Ovary (tissue), 10 donors: ENCODE measurements at places on chromosomes 3 and 15. TPM values are rescaled to one million over a fixed set of nuclear protein-coding genes. Genes with fewer than 3 reads are reported as not detected.

DNA sequence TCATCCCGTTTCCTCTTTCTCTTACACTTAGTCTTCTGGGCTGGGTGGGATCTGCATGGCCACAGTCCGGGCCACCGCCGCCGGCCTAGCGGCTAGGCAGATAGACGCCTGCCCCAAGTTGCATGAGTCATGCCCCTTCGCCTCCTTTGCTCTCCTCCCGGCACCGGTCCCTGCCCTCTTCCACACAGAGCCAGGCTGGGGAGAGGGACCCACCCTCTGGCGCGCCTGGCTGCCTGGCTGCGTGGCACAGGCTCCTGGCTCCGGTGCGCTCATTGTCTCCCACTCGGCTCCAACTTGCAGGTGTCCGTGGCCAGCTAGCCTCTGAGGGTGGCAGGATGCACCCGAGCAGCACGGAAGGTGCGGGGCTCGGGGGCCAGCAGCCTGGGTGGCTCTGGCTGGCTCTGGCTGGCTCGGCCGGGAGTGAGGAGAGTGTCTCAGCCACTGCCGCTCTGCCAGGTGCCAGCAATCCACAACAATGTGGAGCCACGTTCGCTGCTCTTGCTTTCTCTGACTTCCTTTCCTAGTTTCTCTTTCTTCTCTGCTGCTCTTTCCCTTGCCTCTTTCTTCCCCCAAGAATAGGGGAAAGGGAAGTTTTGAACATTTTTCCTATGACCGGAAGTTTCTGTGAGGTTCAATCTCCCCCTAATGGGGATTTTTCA lies 22.4 kb upstream of the MTHFS start:
- no peak for DNase-seq

- no peak for DNase-seq
These were observed 160.5 kb upstream of the CHRNA7 start for GRCh38 chr15:31869686-31870307.

DNA sequence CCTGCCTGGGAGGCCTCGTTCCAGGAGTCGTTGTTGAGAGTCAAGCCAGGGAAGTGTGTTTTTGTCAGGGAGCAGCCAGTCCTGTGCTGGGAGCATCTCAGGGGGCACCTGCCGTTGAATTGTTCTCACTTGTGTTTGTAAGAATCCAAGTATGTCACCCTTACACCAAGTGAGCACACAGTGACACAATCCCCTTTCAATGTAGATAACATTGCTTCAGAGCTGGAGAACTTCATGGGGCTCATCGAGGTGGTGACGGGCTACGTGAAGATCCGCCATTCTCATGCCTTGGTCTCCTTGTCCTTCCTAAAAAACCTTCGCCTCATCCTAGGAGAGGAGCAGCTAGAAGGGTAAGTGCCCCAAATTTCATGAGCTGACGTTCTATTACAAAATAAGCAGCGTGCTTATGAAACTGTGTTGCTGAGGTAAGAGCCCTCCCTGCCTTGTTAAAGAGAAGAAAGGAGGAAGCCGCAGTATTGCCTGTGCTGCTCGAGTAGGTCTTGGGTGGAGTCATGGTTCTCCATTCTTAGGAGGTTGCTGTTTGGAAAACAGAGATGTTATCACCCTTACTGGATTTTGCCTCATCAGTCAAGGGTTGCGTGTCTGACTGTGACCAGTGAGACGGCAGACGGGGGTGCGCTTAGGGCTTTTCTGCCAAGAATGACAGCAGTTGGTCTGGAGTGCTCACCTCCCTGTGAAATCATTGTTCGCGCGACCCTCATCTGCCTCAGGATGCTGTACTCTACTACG lies 108.1 kb downstream of the PGPEP1L start:
- DNase-seq = no peak

DNA sequence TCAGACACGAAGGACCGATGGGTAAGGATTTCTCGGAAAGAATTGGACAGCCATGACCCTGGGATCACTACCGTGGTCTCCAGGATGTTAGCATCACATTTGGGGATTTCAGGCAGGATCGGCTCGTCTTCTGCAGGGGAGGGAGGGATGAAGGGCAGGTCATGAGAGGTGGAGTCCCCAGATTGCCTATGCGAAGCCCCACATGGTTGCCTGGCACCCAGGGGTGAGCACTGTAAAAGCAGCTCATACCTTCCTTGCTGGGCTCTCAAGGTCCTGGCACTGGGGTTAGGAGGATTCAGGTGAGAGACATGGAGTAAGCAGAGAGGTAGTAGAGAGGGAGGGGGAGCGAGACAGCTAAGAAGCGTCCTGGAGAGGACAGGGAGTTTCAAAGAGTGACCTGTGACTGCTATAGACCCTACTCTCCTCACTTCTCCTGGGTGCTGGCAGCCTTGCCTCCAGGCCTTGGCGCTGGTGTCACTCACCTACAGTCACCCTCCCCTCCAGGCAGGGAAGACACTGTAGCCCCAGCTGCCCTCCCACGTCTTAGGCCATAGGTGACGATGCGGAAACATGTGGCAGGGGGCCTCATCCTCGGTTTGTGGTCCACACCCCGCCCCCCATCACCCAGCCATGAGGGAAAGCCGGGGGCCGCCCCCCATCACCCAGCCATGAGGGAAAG lies 15.0 kb upstream of the EHD4 start:
- DNase-seq = no peak

DNA sequence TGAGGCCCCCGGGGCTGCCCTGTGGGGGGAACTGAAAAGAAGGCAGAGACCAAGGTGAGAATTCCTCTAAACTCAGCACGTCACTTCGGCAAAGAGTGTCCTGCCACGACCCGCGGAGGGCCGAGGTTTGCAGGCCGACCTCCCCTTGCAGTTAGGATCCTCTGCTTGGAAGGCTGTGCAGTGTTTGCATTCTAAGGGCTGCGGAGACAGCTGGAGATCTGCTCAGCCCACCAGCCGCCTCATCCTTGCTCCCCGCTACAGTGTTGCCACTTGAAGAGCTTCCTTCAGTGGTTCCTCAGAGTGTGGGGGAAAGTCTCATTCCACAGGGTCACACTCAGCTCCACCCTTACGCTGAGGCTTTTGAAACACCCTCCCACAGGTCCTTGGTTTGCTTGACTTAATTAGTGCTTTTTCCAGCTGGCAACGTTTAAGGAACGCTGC lies 10.8 kb downstream of the SLC51A start:
- no peak for DNase-seq

DNA sequence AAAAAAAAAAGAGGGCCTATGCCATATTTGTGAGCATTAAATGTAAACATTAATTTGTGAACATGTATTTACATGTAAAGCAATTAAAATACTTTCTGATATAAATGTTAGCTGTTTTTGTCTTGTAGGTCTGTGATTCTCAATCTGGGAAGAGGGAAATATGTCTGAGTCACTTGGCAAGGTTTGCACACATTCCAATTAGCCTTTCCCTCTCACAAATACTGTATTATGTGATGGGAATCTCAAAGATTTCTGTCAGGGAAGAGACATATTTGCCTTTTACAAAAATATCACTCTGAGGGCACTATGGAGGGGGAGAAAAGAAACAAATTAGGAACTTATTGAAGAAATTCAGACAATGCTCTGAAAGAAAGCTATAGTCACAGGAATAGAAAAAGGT lies 483.6 kb downstream of the GBE1 start:
- no peak for DNase-seq

DNA sequence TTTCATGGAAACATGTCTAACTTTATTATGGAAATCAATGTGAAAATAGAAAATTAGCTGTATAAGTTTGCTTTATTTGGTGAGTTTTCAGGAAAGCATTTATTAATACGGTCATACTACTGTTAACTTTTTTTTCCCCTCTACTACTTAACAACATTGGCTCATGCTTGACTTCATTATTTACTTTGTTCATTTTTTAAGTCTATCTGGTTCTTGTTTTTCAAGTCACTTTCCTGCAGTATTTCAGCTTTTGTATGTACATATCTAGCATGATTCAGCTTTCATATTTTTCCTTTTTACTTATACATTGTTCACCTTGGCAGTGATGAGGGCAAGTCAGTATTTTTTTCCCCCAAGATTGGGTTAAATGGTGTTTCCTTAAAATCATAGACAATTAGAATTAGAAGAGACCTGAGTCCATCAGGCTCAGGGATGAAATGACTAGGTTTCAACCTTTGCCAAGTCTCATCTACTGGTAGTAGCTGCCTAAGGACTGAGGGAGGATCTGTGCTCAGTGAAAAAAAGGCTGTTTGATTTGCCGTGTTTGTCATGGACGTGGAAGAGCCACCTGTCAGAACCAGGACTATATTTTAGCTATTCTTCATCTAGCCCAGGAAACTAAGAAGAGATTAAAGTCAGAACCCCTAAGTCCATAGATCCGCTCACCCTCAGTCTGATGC lies 15.4 kb downstream of the TMOD3 start:
- no peak for DNase-seq

DNA sequence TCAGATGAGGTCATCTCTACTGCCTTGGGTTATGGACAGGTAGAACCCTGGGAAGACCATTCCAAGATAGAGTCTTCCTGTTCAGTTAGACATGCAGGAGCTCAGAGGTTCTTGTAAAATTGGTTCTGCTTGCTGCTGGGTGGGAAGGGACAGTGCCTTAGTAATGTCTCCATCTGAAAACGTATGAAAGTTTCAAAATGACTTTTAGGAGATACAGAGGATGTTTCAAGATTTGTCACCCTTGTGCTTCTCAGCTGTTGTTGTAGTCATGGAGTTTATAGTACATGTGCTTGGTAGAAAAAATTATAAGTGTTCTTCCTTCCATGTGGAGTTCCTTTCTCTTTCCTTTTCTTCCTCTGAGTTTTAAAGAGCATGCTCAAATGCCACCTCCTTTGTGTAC lies 885.2 kb upstream of the CFAP20DC start:
- DNase-seq = no peak

Gene CHRFAM7A
- polyA plus RNA-seq = 0.44 TPM

Gene CCK
- not detected for polyA plus RNA-seq

GRCh38 chr3:140238646-140239314 lies 303.8 kb downstream of the CLSTN2 start:
- DNase-seq = no peak

GRCh38 chr3:194574639-194575483 lies 58.4 kb downstream of the TMEM44 start:
- no peak for DNase-seq

Gene LRRC15
- polyA plus RNA-seq = 0.10 TPM

DNA sequence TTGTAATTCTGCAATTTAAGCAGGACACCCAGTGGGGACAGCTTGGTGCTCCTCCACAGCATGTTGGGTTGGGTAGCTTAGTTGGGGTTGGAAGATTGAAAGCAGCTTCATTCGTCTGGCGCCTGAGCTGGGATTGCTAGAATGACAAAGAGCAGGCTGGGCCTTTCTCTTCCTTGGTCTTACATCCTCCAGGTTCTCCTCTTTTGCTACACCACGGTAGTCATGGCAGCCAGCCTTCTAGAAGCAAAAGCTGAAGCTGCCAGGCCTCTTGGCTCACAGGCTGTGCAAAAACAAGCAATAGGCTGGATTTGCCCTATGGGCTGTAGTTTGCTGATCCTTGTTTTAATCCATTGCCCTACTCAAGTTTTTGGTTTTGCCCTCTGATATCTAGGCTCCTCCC lies 3.2 kb upstream of the ANXA2 start:
- DNase-seq = no peak

GRCh38 chr15:86570738-86571137 lies 491.1 kb downstream of the AGBL1 start:
- no peak for DNase-seq

GRCh38 chr15:91255670-91256192 lies 155.7 kb downstream of the SV2B start:
- no peak for DNase-seq

DNA sequence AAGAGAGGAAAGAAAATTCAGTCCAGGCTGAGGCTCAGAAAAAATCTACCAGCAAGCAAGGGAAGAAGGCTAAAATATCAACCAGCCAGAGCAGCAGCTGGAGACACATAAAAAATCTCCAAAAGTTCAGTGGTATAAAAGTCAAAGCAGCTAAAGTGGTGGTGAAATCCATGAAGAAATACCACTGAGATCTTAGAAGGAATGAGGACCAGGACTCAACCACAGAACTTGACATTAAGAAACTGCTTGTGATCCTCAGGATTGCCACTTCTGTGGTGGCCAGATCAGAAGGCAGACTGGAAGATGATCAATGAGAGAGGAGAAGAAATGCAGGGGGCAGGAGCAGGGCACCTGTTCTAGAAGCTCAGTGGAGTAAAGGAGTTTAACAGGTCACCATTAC lies 22.5 kb downstream of the CNTN3 start:
- no peak for DNase-seq

Gene ITIH1
- not detected for polyA plus RNA-seq

DNA sequence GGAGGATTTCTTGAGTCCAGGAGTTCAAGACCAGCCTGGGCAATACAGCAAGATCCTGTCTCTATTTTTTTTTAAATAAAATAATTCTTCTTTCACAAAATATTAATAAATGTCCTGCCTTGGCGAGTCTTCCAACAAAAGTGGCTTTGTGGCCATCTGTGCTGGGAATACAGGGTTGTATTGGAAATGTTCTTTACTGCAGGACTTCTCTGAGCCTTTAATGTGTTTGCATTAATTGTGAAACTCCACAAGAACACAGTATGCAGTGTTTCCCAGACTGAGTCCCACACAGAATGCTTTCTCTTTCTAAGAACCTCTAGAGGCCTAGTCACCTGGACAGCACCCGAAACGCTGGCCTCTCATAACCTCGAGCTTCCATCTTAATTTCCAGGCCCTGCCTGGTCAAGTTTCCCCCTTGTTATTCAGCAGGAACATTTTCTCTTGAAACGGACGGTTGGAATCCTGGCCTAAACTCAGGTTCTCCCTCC lies 85.4 kb upstream of the ARRDC4 start:
- DNase-seq = no peak

Gene WWTR1
- polyA plus RNA-seq = 87.4 TPM

DNA sequence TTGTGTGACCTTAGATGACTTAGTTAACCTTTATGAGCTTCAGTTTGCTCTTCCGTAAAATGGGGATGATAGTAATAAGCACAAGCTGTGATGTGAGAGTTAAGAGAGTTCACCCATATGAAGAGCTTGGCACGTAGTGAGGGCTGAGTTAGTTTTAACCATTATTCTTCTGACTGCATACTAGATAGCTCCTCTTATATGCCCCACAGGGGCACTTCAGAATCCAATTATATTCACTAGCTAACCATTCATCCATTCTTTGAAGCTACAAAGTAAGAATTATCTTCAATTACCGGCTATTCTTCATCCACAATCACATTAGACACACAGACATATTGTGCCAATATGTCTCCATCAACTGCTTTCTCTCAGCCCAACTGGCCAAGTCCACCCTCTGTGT lies 159.0 kb upstream of the STT3B start:
- no peak for DNase-seq

DNA sequence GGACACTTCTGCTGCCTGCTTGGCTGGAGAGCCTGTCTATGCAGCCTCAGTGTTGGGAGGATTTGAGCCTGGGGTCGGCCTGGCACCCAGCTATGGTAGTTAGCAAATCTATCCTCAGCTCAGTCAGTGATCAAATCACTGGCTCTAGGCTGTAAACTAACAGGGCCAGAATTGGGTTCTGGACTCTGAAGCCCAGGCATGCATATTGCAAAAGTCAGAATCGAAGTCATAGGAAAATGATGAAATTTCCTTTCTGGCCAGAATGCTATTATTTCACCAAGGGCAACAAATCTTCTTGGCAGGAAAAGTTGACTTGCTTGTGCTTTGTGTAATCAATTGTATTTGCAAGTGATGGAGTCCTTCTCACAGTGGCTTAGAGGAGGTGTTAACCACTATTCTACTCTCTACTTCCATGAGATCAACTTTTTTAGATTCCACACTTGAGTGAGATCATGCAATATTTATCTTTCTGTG lies 482.6 kb upstream of the TPRG1 start:
- DNase-seq = no peak

- no peak for DNase-seq
These were observed 3.5 kb downstream of the FAM174B start for GRCh38 chr15:92651877-92652575.

Gene A4GNT
- not detected for polyA plus RNA-seq
